ENCODE measurements at places on chromosomes 3 and 15. TPM values are rescaled to one million over a fixed set of nuclear protein-coding genes. Genes with fewer than 3 reads are reported as not detected.

Gene SLC22A14
- 0.05 TPM for total RNA-seq

Gene GOLGA6D
- 0.05 TPM for total RNA-seq

Gene LMAN1L
- not detected for total RNA-seq

Gene LINGO1
- total RNA-seq: 0.24 TPM

Measured in thymus (tissue), 14 donors.